NCI-H1417 treated with DMSO at 0.1 percent for 48 hours (cell line): ENCODE measurements at places on chromosomes 16 and 17.

GRCh38 chr17:78884148-78884825 lies 18.7 kb downstream of the CEP295NL start:
- no peak for DNase-seq

DNA sequence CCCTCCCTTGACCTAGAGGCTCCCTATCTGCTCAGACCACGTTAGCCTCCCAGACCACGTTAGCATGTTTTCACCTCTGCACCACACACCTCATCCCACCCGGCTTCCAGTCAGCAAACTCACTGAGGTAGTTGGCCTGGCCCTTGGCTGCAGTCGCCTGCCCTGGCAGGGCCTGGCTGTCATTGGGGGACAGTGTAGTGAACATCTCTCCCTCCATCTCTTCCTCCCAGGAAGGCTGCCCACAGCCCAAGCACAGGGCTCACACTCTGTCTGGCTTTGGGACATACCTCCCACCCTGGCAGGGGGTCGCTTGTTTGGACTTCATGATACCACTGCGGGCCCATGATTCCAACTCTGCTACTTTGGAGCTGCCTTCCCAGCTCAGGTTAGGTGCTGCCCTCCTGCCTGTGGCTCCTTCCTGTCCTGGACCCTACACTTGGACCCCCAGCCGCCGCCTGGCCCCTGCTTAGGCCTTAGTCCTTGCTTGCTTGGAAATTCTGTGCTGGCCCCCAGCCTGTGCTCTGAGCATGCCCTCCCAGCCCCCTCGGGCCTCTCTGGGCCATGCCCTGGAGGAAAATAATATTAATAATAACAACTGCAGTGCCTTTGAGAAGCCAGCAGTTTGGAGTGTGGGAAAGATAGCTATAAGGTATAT lies 167.7 kb downstream of the COPRS start:
- DNase-seq = no peak

GRCh38 chr16:12255919-12256665 lies 279.6 kb downstream of the SNX29 start:
- DNase-seq = no peak

- DNase-seq = no peak
These were observed 13.0 kb downstream of the ALOX12B start for GRCh38 chr17:8074554-8074953.

DNA sequence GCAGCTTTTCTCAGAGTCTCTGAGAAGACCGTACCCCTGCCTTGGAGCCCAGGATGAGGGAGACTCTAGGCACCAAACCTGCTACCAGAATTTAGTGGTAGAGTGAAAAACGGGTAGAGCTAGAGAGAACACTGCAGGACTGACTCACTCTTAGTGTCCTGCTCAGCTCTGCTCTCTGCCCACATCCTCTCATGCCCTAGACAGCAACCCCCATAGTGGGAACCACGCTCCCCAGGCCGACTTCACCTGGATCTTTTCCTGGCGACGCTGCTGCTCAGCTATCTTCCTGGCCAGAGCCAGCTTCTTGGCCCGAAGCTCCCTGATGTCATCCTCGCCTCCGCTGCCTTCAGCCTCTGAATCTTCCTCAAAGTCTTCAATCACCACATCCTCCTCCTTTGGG lies 26.7 kb downstream of the HIC1 start:
- DNase-seq = no peak

DNA sequence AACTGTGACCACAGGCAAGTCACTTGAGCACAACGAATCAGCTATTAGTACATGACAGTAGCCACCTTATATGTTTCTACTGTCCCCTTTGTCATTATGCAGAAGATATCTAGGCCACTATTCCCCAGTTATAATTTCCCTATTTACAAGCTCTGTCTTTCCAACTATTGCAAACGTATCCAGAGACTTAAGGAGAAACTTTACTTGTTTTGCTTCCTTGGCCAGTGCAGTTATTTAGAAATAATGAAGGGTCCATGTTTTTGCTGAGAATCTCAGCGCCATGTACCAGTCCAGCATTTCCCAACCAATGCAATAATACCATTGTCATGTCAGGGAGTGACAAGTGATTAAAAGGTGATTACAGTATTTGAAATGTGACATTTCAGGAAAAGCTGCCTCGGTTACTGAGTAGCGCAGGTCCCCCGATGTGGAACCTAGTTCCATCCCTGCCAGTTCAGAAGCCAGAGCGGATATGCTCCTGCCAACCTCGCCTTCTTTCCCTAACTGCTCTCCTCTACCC lies 743 bp downstream of the ZNF624 start:
- DNase-seq = no peak

DNA sequence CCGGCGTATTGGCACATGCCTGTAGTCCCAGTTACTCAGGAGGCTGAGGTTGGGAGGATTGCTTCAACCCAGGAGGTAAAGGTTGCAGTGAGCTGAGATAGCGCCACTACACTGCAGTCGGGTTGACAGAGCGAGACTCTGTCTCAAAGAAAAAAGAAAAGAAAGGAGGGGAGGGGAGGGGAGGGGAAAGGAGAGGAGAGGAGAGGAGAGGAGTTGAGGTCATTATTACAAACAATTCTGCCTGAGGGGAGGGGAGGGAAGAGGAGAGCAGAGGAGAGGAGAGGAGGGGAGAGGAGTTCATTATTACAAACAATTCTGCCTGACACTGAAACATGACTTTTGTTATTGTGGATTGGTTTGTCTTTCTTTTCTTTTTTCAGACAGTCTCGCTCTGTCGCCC lies 19.8 kb upstream of the ABCA5 start:
- DNase-seq = no peak

DNA sequence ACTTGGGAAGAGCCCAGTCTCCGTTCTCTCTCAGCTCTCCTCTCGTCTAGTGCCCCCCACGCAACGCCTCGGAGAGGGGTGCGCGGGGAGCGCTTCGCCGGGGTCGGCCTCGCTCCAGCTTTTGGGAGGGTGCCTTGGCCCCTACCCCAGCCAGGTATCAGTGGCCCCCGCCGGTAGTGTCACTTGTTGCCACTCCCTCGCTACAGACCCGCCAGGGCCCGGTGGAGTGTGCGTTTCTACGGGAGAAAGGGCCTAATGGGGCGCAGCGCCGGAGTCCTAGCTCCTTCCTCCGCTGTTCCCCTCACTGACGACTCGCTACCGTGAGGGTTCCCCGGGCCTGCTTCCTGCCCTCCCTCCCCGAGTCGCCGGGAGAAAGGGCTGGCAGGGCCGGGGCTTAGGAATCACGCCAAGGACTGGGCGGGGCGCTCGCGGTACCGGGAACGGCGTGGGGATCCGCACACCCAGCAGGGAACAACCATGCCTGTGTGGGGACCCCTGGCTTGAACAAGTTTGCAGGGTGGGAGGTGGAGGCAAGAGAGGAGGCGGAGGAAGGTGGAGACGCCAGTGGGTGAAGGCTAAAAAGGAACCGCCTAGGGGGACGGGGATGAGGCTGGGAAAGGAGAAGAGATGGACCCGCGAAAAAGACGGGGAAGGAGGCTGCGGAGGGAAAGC lies 997 bp upstream of the CDH11 start:
- no peak for DNase-seq
